Spinal cord (tissue), 10 donors: ENCODE measurements at places on chromosomes 16 and 17. TPM values are rescaled to one million over a fixed set of nuclear protein-coding genes. Genes with fewer than 3 reads are reported as not detected.

GRCh38 chr17:80997424-80998117 lies 5.9 kb downstream of the CHMP6 start:
- no peaks in the 10 kb centered on the region for H3K27me3 ChIP-seq
- H3K4me1 ChIP-seq: peaks cover 31% of the 10 kb centered on the region
- H3K4me3 ChIP-seq: no peak overlapping the region

DNA sequence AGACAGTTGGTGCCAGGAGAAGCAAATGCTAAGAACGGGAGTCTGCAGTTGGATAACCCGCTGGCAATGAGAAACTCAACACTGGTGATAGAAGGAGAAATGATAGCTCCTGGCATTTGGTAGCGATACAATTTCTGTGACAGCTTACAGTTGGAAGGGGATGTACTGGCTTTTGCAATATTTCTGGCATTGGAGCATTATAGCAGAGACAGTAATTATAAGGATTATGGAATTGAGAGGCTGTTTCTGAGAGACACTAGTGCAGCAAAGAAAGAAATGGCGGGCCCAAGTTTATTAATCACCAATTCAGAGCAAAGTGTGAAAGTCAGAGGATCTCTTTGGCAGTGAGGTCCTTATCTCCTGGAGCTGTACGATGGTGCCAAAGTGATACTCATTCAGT lies 16.1 kb upstream of the SDK2 start:
- H3K27me3 ChIP-seq: no peaks in the 10 kb centered on the region
- H3K36me3 ChIP-seq: no peaks in the 10 kb centered on the region
- H3K27ac ChIP-seq: no peak overlapping the region
- DNase-seq: no peak
- no peaks in the 10 kb centered on the region for H3K4me1 ChIP-seq

DNA sequence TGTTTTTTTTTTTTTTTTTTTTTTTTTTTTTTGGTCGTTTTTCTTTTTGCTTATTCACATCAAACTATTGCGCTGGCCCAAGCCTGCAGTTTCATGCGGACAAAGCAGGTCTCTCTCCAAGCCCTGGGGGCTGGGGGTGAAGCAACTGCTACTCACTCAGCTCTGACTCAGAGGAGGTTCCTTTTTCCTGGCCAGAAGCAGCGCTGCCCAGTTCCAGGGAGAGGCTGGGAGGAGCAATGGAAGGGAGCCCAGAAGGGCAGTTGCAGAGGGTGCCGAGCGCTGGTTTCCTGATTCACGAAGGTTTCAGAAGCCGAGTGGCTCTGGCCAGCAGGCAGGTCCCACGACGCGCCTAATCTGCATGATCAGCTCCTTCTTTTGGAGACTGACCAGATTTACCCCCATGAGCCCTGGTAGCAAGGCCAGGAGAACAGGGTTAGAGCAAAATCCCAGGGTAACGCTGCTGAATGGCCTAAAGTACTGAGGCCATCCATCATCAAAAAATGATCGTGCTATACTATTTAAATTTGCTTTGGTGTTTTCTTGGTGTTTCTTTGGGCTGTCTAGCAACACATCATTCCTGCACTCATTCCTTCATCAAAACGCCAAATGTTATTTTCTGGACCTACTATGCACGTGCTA lies 144.7 kb upstream of the SOX9 start:
- H3K27me3 ChIP-seq: no peaks in the 10 kb centered on the region
- no peak overlapping the region for H3K4me3 ChIP-seq
- peak; percentile 51 for DNase-seq
- no peaks in the 10 kb centered on the region for H3K36me3 ChIP-seq
- peaks cover 14% of the 10 kb centered on the region for H3K4me1 ChIP-seq

KRT23 gene
- total RNA-seq: 0.33 TPM

AIPL1 gene
- total RNA-seq: 0.22 TPM
